Right kidney (tissue), 9 donors: ENCODE measurements at places on chromosomes 2 and 18.
A peak's percentile ranks its signal among the peaks of the same experiment; 100 is the strongest.

- DNase-seq = no peak
These were observed 72.2 kb upstream of the THOC1 start for GRCh38 chr18:340044-340443.

- no peak for DNase-seq
These were observed 155.1 kb upstream of the RASGRP3 start for GRCh38 chr2:33321236-33321771.

DNA sequence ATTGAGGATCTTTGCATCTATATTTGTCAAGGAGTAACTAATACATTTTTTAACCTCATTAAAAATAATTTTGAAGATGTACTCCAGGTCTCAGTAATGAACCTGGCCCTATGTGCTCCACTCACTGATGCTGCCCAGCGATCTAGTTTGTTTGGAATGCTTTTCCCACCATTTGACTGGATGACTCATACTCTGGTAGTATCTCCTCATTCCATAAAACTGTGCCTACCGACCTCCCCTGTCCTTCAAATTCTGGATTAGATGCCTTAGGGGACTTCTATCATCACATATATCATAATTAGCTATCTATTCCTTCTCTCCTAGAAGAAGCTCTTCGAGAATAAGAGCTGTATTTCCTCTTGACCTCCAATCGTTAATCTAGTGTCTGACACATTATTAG lies 83.8 kb downstream of the FAM117B start:
- no peak for DNase-seq

DNA sequence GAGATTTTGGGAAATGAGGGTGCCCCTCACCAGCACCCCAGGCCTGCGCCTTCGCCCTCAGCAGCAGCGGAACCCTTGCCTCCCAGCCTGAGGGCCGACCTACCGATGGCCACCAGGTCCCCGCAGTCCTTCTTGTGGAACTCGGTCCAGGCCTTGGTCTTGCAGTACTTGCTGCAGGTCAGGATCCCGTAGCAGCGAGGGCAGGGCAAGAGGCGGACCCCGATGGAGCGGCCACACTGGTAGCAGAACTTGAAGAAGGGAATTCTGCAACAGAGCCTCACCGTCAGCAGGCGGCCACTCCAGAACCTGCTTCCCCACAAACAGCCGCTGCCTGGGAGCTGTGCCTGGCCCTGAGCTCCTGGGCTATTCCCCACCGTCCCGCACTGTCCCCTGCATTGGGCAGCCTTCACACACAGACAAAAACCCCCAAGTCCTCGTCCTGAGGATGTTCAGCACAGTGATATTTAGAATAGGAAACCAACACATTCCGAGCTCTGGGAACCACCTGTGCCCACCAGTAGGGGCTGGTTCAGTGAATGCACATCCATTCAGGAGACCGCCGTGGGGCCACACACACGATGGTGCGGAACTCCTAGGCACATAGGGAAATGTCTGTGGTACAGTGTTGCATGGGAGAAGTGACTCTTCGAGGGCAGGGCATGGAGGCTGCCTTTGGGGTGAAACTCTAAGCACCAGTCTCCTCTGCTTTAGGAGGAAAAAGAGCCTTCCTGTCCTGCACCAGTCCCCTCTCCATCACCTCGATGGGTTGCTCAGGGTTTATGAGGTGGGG lies 45.6 kb downstream of the GPC1 start:
- DNase-seq = no peak

DNA sequence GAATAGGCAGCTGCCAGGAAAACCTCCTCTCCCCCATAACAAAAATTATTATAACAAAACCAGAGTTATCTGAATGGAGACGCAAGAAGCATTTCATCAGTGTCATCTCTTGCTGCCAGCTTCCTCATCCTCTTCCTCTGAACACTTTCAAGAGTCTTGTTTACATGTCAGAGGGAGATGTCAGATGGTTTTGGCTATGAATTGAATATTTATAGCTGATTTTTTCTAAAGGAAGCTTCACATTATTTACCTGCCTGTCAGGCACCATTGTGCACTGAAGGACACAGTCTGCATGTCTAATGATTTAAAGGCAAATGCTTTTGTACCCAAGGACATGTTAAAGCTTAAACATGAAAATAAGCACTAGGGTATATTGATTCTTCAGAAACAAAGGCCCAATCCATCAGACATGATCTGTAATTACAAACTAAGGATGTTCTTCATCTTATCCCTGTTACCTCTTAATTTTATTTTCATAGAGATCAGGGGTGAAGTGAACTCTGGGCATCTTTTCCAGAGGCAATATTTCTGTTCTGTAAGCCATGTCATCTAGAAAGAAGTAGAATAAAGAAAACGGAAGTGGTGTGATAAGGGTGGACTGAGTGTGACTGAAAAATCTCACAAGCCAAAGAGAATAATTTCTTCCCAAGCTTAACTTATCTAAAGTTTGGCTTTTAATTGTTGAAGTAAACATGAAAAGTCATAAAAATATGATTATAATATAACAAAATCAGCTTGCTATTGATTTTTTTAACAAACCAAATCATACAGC lies 168.7 kb downstream of the ANKRD44 start:
- no peak for DNase-seq

GRCh38 chr2:143877876-143878530 lies 641.9 kb downstream of the ZEB2 start:
- no peak for DNase-seq

DNA sequence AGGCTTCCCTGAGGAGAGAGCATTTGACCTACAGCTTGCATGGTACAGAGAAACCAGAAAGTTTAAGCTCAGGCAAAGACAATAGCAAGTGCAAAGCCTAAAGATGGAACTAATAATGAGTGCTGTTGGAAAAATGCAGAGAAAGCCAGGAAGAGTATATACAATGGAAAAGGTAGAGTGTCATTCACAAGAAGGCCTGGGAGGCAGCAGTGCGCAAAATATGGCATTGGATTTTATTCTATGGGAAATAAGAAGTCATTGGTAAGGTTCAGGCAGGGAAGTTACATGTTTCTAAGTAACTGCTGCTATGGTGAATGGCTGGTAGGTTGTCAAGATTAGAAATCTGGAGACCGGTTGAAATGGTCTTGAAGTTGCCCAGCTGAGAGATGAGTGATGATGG lies 2167.3 kb upstream of the CELF4 start:
- no peak for DNase-seq

DNA sequence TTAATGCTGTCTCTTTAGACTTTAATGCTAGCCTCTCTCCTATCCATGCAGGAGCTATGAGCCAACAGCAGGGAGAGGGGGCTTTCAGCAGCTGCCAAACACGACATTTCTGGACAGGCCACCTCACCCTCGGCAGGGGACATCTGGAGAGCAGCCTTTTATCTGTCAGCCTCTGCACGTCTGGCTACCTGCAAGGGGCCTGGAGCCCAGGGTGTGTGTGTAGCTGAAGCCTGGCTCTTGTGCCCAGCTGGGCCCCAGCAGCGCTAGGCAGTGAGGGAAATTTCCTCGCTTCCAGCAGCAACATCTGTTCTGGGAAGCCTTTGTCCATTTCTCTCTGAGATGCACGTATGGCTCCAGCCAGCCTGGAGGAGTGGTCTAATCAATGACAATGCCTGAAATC lies 728.7 kb upstream of the ID2 start:
- DNase-seq = no peak

- no peak for DNase-seq
These were observed 23.5 kb upstream of the BZW1 start for GRCh38 chr2:200788121-200788718.

GRCh38 chr2:9474361-9475057 lies at the start of gene IAH1:
Gene IAH1 (plus strand): TSS chr2:9474551. CDS start chr2:9474567, 16 bp downstream.
- peak; percentile 94 for DNase-seq

DNA sequence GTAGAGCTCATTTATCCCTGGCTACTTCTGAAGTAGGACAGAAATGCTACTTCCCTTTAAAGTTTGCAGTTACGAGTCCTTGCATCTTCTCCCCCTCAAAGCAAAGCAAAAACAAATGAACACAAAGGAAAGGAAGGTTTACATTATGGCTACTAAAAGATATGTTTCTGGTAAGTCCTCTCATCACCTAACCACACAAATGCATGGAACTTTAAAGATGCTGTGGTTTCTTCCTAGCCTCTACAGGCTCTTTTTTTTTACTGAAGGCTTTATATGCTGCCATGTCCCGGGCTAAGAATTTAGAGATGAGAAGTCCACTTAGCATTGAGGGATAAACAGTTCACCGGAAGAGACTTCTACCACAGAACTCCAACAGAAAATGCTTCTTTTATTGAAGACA lies 291.2 kb downstream of the SS18 start:
- DNase-seq = no peak

DNA sequence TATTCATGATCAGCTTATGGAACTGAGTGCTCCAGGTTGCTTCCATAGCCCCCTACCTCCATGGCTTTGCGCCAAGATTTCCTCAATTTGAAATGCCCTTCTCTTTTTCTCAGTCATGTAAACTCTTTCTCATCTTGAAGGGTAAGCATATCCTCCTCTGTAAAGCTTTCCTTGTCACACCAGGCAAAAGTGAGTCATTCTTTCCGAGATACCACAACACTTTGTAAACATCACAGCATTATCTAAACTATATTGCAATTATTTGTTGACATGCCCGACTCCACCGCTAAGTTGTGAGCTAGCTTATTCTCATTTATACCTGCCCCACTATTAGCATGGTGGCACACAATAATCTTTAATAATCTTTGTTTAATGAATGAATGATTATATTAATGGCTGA lies 419.5 kb upstream of the CHST9 start:
- no peak for DNase-seq

DNA sequence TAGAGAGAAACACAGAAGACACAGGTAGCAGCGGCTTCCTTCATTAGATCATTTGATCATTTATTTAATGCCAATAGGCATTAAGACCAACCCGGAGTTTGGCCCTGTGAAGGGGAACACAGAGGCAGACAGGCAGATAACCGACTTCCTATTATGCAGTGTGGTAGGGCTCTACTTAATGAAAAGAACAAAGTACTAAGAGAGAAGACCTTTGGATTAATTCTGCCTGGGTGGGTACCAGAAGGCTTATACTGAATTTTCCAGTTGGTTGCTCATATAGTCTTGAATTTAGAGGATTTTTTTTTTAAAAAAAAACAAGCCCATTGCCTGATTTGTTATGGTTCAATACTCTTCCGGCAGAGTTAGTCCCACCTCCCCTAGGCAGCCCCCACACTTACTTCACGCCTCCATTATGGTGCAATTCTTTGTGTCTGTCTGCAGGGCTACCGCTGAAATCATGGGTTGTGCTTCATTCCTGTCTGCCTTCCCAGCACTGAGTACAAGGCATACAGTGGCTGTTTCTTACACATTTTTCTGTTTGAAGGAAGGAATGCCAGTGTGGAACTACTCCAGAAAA lies 244.3 kb upstream of the APCDD1 start:
- no peak for DNase-seq

- no peak for DNase-seq
These were observed 111.7 kb downstream of the CDH2 start for GRCh38 chr18:28065031-28065792.

DNA sequence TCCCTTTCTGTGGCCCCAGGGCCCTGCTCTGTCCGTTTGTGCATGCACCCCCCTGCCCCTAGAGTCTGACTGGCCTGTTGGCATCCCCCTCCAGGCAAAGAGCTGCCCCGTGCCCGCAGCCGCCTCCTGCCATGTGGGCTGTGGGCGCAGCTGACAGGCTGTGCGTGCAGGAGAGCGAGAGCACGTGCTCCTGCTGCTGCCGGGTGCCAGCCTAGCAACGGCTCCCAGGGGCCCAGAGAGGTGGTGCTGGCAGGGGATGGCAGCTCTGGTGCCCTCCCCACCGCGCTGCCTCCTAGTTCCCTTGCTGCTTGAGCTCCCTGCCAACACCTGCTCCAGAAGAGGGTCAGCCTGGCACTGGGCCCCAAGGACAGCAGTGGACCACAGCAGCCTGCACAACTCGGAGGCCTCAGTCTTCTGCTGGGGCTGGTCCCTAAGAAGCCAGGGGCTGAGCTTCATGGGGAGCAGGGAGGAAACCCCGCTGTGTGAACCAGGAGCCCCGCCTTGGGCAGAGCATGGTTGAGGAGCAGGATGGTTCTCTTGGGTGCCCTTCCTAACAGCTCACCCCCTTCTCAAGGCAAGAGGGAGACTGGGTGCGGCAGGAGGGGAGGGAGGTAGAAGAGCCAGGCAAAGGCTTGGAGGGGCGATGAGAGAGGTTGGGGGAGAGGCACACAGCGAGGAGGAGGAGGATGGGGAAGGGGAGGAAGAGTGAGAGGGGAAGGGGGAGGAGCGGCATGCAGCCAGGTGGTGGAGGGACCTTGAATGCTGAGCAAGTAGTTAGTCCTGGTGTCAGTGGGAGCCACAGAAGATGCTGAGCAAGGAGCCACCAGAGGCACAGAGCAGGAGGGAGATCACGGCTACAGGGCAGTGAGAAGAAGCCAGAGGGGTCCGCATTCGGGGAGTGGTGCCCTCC lies 23.8 kb upstream of the PTMA start:
- DNase-seq = no peak

DNA sequence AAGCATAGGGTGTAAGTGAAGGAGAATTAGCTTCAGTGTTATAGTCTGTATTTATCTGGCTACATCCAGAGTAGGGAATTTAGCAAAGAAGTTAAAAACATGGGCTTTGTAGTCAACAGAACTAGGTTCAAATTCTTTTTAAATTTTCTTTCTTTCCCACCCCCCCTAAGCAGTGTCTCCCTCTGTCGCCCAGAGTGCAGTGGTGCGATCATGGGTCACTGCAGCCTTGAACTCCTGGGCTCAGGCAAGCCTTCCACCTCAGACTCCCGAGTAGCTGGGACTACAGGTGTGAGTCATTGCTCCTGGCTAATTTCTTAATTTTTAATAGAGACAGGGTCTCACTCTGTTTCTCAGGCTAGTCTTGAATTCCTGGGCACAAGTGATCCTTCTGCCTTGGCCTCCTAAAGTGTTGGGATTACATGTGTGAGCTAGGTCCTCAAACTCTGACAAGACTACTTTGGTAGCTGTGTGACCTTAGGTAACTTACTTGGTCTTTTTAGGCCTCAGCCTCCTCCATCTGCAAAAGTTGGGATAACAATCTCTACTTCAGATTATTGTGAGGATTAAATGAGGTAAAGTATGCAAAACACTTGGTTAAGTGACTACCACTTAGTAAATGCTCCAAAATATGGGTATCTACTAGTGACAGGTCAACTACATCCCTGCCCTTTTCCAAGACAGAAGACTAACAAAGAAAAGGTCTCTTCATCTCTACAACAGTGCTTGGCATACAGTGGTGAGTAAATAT lies 17.8 kb downstream of the DOK1 start:
- DNase-seq = no peak

- DNase-seq = no peak
These were observed 129.9 kb downstream of the SPTBN1 start for GRCh38 chr2:54586062-54586461.

GRCh38 chr18:55351980-55352714 lies 235.8 kb downstream of the TCF4 start:
- DNase-seq = no peak
